ENCODE measurements at places on chromosomes 3 and 15.

GRCh38 chr3:30774062-30774461 is 120.4 kb downstream of the GADL1 start:
- DNase-seq, result no peak

DNA sequence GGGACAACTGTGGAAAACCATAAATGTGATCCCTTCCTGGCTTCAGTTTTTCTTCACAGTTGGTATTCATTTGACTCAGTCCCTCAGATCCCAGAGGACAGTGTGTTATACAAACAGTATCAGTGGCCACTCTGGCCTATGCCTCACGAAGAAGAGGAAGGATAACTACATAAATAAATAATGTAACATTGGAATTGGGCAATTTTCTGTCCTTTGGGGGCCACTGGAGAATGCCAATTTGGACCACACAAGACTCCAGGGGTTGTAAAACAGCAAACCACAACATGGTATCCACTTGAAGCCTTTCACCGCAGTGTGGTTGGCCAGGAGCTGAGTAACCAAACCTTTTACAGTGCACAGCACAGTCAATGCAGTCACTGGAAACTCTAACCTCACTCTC is 1077.0 kb downstream of the ROBO2 start:
- DNase-seq, result peak; percentile 52

DNA sequence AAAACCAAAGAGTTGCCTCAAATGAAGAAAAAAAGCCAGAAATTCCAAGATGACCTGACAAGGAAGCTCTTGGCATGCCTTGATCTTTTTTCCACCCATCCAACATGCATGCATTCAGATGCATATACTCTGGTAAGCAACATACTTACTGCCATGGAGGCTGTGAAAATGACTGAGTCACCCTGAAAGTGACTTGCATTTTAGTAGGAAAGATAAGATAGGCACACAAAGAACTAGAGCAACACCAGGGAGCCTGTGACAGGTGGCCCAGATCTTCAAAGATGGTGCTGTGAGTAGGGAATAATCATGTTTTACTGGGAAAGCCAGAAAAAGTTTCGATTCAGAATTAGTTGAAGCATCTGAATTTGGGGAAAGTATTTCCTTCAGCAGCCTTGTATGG is 185.1 kb upstream of the SLCO3A1 start:
- no peak for DNase-seq

GRCh38 chr15:29516929-29517328 is 247.3 kb upstream of the NSMCE3 start:
- no peak for DNase-seq

- no peak for DNase-seq
Observed at GRCh38 chr15:100105101-100105500, 236.7 kb downstream of the ADAMTS17 start.

- DNase-seq, result no peak
Observed at GRCh38 chr3:68793759-68794701, 138.3 kb downstream of the TAFA4 start.

DNA sequence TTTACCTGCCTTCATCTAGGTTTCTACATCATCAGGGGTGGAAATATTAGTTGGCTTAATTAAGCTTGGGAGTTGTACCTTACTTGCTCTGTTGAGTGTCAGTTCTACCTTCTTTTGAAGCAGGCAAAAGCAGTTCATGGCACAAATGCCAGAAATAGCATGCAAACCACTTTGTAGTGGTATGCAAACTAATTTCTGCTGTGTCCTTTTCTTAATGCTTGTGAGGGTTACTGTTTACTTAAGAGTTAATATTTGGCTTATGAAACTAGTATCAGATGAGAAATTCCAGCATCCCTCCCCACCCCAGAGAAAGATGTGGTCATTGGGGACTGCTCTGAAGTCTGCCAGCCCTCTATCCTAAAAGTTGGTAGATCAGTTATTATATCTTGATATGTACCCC is 7.1 kb downstream of the ATP2C1 start:
- no peak for DNase-seq

DNA sequence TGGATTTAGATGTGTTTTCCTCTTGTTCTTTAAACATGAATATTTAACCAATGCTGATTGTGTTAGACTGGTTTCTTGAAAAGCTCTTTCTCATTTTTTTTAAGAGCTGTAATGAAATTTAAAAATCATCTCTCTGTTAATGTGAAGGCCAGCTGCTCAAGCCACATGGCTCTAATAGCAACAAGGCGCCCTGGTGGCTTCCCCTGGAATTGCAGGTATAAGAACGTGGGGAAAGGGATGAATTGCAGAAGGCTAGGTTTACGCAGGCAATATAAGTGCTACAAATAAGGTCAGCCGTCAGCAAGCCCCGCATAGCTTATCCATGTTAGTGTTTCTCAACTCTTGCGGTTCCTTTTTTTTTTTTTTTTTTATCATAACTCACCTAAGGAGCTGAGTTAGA is 108.5 kb downstream of the SAMMSON start:
- DNase-seq, result peak; percentile 8

GRCh38 chr3:140296796-140297352 is 361.9 kb downstream of the CLSTN2 start:
- DNase-seq, result no peak
